ENCODE measurements at places on chromosomes 7 and 10.

DNA sequence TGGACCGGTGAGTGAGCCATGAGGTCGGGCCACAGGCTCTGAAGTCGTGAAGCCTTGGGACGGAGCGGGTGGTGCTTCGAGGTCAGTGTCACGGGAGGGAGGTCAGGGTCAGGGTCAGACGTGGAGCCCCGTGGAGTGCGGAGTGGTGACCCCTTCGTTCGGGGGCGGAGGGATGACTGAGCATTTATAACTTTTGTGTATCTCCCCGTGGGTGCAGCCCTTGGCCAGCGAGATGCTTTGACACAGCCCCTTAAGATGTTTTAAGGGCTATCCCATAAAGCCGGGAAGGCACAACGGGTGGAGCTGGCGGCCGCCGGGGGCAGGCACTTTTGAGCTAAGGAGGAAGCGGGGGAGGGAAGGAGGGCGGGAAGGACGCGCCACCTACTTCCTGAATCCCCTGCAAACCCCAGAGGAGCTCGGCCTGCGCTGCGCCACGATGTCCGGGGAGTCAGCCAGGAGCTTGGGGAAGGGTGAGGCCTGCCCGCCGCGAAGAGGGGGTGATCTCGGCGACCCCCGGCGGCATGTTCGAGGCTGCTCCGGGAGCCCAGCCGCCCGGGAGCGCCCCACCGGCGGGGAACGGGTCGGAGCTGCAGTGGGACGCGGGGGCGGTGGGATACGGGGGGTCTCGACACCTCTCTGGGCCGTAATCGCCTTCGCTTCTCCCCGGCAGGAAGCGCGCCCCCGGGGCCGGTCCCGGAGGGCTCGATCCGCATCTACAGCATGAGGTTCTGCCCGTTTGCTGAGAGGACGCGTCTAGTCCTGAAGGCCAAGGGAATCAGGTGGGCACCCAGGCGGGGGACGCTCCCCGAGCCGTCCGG lies at the start of gene GSTO1:
GSTO1 (plus strand) TSS at position 400 of the 818 bp plus-strand sequence; CDS start at position 437, 37 bp downstream.
- DNase-seq, result no peak

- peak; percentile 83 for DNase-seq
Measured at GRCh38 chr10:111087331-111087756, 10.5 kb downstream of the ADRA2A start.

- no peak for DNase-seq
Measured at GRCh38 chr10:110730345-110731050, 86.4 kb downstream of the RBM20 start.

DNA sequence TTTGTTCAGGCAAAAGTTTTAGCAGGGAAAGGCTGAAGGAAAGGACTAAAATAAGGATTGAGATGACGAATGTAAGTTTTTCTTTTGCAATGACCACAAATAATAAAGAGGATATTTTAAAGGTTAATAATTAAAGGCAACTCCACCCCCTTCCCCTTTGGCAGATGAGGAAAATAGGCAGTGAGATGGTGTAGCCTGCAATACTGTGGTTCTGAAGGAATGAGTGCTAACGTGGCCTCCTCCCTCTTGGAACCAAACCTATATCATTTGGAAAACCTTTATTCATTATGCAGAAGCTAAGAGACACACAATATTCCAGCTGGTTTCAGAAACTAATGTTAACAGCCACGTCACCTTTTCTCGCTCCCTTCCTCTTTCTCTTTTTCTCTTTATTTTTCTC lies 70.9 kb upstream of the COL1A2 start:
- DNase-seq, result no peak

- DNase-seq, result no peak
Measured at GRCh38 chr10:58951746-58952145, 224.7 kb upstream of the PHYHIPL start.

DNA sequence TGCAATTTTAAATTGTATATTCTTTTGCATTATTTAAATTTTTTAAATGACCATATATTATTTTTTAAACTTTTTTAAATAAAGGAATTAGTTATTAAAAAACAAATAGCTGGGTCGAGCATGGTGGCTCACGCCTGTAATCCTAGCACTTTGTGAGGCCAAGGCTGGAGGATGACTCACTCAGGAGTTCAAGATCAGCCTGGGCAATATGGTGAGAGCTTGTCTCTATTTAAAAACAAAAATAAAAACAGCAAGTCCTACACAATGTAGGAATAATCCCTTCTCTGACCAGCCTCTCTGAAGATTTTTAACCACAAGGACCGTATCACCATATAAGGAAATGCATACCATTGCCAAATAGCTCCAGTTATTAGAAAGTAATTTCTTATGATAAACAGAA lies 19.6 kb downstream of the NOC3L start:
- DNase-seq, result no peak

DNA sequence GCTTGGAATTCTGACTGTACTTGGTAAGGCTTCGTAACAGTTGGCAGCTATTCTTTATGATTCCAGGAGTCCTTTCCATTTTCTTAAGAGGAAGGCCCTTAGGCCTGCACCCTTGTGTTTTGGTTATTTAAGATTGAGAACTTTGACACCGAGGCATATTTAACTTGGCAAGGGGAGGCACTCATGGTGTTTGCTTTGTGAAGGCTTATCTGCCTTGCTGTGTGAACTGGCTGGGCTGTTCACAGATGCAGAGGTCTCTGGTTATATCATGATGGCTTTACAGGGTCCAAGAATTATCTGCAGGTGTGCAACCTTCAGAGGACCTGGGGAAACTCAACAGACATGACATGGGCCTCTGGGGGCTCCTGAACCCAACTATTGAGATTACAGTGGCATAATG lies 833 bp upstream of the PNLIPRP1 start:
- no peak for DNase-seq

DNA sequence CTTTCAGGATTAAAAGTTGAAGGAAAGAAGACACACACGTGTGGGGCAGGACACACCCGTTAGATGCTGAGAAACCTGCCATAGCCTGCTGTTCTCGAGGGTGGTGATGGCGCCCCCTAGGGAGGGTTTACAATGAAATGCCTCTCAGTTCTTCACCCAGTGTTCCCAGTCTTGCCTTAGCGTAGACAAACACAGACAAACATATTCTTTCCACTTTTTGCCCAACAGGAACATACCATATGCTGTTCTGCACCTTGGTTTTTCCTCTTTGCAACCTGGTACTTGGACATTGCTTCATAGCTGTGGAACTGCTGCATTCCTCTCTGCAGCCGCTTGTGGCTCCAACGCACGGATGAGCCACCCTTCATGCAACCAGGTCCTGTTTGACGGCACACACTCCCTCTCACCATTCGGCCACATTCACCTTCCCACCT lies 23.3 kb upstream of the HSPA12A start:
- no peak for DNase-seq

- DNase-seq, result no peak
Measured at GRCh38 chr7:80581486-80582260, 56.8 kb upstream of the CD36 start.

DNA sequence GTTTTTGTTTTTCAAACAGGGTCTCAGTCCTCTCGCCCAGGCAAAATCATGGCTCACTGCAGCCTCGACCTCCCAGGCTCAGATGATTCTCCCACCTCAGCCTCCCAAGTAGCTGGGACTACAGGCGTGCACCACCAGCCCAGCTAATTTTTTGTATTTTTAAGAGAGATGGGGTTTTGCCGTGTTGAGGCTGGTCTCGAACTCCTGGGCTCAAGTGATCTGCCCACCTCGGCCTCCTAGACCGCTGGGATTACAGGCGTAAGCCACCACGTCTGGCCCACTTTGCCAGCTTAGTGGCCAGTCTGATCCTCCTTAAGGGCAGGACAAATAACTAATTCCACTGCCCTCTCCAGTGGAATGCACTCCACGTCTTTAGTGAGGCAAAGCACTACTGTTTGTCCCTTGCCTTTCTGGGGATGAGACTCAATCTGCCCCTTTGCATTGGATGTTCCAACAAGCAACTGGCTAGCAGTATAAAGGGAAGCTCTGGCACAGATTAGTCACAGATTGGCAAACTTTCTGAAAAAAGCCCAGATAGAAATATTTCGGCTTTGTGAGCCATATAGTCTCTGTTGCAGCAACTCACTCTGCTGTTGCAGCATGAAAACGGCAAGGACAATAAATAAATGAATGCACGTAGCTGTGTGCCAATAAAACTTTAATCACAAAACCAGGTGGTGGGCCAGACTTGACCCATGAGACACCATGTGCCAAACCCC lies 143.8 kb upstream of the RHEB start:
- no peak for DNase-seq

All from vagina (tissue), 2 donors.